NCI-H1436 treated with DMSO at 0.1 percent for 48 hours (cell line): ENCODE measurements at places on chromosomes 11 and 22.

- DNase-seq: no peak
Observed at GRCh38 chr11:76185931-76186401, 20.3 kb downstream of the WNT11 start.

- DNase-seq: no peak
Observed at GRCh38 chr11:35012467-35013191, 96.2 kb downstream of the PDHX start.

DNA sequence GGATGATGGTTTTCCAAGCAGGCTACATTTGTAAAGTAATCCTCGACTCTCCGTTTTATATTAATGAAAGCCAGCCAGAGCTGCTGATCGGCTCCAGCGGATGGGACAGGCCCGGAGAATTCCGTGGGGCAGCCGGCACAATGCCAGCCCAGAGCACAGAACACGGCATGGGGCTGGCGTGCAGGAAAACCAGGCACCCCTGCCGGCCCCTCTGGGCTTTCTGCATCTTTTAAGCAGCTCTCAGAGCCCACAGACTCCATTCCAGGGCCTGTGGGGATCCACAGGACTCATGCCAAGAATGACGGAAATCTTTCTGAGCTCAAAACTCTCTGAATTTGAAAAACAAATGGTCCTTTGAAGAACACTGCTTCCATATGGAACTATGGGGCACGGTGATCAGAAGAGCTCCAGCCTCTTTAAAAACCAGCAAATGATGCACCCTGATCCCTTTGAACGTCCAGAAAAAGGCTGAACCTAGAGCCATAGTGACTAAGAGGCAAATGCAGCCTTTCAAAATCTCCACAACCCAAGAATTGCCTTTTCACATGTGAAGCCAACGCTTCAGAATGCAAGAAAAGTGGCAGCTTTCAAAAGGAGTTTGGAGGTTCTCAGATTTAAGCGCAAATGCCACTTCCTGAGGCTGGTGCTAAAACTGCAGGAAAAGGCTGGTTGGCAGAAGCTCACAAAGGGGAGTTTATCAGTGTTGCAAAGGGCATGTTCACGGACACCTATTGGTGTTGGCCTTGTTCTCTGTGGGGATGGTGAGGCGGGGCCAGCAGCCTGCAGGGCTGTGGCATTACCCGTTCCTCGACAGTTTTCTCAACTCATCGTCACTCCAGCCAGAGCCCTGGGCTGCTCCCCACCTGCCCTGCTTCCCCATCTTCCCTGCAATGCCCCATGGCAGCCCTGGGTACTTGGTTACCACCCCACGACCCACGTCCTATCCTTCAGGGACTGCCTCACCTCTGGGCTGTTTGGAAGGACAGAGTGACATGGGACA is 212.5 kb downstream of the CTTN start:
- DNase-seq: no peak

- DNase-seq: no peak
Observed at GRCh38 chr22:16969508-16970327, 38.3 kb downstream of the GAB4 start.

DNA sequence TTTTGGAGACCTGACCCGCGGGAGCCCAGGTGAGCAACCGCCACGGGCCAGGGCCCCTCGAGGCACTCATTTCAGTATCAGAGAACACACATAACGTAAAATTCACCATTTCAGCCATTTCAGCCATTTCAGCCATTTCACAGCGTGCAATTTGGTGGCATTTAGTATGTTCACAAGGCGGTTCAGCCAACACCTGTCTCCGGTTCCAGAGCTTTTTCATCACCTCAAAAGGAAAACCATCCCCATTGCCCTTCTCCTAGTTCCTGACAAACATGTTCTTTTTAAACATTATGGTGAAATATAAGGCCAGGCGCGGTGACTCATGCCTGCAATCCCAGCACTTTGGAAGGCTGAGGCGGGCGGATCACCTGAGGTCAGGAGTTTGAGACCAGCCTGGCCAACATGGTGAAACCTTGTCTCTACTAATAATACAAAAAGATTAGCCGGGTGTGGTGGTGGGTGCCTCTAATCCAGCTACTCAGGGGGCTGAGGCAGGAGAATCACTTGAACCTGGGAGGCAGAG is 119.3 kb downstream of the KCNQ1 start:
- DNase-seq: no peak

GRCh38 chr22:36097880-36098279 is 62.7 kb downstream of the APOL3 start:
- no peak for DNase-seq

- no peak for DNase-seq
Observed at GRCh38 chr11:74473382-74474173, 6.2 kb upstream of the KCNE3 start.

DNA sequence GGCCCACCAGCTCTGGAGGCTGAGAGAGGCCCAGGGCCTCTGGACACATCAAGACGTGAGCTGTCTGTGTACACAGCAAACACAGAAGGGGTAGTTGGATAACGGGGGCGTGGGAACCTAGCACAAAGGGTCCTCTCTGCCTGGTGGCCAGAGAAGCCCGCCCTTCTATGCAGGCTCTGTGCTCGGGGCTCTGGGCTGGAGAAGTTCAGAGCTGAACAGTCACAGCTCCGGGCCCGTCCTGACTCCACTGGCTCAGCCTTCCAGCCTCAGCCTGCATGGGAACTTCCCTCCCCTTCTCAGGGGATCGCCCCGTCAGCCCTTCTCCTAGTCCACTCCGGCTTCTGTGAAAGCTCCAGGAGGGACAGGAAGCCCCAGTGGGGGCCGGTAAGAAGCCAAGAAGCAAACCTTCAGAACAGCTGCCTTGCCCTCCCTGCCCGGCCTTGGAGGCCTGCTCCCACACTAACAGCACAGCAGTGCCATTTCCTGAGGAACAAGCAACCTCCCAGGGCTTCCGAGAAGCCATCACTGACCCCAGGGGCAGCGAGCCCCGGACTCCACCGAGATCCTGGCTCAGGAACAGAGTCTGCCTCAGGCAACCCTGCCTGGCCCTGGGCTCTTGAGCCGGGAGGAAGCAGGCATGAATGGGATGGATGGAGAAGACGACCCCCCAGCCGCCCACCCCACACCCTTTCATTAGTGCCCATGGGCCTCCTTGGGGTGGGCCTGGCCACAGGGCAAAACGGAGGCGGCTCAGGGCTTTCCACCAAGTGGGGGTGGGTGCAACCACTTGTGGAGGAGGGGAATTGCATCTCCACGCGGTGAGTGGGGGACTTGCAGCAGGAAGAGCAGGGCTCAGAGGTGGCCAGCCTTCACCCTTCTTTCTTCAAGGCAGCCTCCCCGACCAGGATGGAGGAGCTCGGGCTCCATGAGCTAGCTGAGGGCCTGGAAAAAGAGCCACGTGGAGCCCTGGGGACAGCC is 119.8 kb downstream of the ST3GAL4 start:
- no peak for DNase-seq

DNA sequence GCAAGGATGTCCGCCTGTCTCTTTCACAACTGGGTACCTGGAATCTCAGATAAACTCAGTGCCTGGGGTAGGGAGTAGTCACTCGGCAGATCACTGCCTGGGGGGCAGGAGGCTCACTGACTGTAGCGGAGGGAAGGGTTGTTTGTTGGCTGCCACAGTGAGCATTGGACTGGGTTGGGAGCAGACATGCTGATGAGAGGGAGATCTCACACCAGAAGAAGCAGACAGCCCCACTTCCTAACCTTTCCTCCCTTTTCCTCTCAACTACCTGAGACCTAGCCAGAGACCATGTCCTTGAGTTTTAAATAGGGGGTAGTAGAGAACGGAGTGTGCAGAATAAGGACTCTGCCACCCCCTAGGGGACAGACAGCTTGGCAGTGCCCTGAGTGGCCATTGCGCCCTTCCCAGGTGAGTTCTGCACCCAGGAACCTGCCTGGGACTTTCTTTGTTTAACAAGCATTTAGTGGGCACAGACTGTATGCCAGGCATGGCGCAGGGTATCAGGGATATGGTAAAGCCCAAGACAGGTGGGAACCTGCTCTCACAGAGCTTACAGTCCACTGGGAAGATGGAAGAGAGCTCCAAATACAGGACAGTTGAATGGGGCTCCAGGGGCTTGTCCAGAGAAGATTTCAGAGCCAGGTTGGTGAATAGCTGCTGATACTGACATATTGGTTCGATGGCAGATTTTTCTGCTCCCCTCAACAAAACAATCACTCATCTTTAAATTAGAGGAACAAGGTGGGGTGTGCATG is 115.7 kb upstream of the NNMT start:
- no peak for DNase-seq

DNA sequence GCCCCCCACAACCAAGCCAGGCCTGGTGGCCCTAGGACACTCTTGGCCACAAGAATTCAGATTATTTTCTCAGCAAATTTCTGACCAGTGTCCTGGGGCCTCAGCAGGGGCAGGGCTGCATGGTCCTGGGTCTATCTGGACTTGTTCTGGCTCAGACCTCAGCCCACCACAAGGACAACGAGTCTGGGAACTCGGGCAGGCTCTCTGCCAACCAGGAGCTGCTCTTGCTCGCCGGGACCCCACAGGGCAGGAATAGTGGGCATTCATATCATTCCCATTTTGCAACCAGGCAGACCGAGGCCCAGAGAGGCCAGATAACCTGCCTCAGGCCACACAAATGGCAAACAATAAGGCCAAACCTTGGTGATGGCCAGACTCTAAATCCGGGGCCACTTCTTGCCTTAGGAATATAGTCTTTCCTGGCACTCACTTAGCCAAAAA is 75.4 kb upstream of the WNT7B start:
- DNase-seq: no peak
